Peyer's patch (tissue), 4 donors: ENCODE measurements at places on chromosomes 6 and 20. TPM values are rescaled to one million over a fixed set of nuclear protein-coding genes. Genes with fewer than 3 reads are reported as not detected.
A peak's percentile ranks its signal among the peaks of the same experiment; 100 is the strongest.

ITPR3 gene
- total RNA-seq: 208 TPM

MRPL18 gene
- 25.1 TPM for total RNA-seq

MYMX gene
- not detected for total RNA-seq

LTB gene
- total RNA-seq: not detected

- no peak for DNase-seq
These were observed 16.2 kb upstream of the IYD start for GRCh38 chr6:150352321-150353296.

GRCh38 chr20:36847009-36847709 is 28.8 kb upstream of the TLDC2 start:
- DNase-seq: no peak

GRCh38 chr6:14384175-14384949 is 266.8 kb downstream of the CD83 start:
- DNase-seq: no peak

- DNase-seq: no peak
These were observed 16.0 kb downstream of the MDFI start for GRCh38 chr6:41654151-41654697.

DNA sequence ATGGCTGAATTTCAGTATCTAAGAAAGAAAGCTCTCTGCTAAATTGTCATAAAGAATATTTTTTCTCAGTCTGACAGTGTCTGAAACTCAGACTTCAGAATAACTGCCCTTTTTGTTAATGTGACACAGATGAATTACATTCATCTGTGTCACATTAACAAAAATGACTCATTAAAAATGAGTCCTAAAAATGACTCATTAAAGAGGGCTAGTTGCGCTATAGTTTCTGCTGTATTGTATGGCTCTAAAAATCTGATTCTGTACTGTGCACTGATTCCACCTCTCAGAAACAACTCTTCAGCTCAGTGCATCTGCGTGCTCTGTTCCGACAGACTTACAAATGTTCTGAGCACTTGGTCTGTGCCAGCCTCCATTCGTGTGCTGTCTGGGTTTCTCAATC is 15.0 kb downstream of the RNF114 start:
- no peak for DNase-seq

- DNase-seq: no peak
These were observed 15.0 kb downstream of the FOXA2 start for GRCh38 chr20:22569353-22569752.

DNA sequence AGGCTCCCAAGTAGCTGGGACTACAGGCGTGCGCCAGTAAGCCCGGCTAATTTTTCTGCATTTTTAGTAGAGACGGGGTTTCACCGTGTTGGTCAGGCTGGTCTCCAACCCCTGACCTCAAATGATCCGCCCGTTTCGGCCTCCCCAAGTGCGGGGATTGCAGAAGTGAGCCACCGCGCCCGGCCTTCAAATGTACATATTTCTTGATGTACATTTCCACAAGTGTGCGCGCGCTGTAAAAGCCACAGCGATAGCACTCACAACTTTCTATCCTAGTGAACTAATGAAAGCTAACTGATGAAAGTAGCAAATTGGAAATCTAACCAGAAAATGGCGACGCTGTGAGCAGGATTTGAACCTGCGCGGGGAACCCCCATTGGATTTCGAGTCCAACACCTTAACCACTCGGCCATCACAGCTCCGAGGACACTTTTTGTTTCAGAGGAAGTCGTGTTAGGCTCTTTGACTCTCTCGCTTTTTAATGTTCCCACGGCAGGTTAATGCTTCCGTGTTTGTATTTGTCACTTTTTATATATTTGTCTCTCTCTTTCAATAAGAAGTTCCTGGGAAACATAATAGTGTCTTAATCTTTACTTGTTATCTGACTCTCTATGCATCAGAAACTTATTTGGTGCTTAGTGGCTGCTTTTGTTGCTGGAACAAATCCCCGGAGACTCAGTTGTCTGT is 199.4 kb upstream of the ZNF184 start:
- no peak for DNase-seq

GRCh38 chr6:56246541-56246880 is 869 bp downstream of the COL21A1 start:
- no peak for DNase-seq

DNA sequence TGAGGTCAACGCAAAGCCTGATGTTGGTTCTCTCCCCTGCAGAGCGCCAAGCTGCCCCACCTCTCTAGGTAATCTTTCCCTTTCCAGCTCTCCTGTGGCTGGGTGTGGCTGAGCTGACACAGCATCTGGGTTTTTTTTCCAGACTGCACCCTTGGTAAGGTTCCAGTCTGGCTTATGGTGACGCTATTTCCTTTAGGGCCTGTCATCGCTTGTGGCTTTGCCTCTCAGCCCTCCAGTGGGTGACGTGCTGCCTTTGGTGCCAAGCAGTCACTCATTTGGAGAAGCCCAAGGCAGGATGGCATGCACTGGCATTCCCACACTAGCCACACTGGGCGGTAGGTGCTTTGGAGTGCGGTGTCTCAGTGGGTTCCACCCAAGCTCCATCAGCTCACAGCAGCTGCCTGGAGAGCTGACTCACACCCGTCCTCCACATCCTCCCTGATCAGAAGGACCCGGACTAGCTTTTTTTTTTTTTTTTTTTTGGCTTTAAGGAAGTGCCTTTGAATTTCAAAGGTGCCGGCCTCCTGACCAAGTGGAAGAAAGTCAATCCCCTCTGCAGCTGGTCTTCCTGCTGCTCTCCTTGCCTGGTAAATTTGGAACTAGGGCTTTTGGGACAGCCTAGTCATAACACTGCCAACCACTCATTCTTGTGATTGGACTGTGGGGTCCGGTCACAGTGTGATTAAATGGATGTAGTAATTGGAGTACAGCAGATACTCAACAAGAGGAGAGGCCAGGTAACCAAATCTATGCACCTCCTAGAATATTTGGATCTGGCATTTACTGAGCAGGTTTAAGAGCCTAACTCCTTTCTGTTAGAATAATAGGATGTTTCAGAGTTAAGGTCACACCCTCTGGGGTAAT is 153.6 kb downstream of the CD83 start:
- DNase-seq: no peak

- DNase-seq: no peak
These were observed 87.5 kb downstream of the TRERF1 start for GRCh38 chr6:42363926-42364849.

DNA sequence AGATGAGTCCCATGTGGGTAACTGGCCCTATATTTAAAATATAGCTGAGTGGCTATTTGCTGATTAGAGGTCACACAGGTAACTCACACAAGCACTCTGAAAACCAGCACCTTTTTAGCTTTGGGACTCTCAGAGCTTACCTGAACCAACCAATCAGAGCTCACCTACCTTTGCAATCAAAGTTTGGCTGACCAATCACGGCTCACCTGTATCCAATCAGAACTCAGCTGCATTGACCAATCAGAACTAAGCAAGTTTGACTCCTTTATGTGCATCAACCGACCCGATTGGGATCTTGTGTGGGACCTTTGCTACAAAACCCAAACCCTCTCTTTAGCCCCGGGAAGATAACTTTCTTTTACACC is 106.8 kb upstream of the NXT1 start:
- no peak for DNase-seq

DNA sequence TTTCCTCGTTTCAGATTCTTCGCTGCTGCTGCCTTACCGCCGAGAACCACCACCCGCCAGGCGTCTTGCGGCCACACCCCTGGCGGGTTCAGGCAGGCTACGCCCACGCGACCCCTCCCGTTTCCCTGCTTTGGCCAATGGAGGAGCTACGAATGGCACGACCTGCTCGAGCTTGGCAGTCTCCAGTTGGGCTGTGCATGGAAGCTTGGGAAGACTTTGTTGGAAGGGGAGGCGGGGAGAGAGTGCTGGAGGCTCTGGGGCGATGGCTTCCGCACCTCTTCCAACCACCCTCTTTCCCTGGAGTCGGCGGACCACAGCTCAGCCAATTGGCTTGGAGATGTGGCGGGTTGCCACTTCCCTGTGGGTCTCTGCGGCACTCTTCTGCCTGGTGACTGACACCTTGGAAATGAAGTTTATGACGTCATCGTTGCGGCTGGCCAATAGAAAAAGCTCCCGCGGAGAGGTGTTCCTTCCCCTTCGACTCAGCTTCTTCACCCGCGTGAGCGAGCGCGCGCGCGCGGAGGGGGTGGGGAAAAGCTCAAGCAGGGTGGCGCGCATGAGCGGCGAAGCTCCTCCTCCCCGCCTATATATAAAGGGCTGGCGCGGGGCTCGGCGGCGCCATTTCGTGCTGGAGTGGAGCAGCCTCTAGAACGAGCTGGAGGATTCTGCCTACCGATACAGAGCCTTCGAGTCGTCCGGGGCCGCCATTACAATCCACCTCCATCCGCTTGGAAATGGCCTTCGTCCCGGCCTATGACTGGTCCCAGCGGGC is 3.4 kb downstream of the BRD2 start:
- peak; percentile 100 for DNase-seq

DNA sequence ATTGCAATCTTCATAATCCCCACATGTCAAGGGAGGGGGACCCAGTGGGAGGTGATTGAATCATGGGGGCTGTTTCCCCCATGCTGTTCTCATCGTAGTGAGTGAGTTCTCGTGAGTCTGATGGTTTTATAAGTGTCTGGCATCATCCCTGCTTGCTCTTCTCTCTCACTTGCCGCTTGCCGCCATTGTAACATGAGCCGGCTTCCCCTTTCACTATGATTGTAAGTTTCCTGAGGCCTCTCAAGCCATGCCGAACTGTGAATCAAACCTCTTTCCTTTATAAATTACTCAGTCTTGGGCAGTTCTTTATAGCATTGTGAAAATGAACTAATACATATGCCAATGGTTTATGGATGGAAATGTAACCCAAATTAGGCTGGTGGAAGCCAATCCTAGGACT is 109.4 kb upstream of the AKAP12 start:
- DNase-seq: no peak

DNA sequence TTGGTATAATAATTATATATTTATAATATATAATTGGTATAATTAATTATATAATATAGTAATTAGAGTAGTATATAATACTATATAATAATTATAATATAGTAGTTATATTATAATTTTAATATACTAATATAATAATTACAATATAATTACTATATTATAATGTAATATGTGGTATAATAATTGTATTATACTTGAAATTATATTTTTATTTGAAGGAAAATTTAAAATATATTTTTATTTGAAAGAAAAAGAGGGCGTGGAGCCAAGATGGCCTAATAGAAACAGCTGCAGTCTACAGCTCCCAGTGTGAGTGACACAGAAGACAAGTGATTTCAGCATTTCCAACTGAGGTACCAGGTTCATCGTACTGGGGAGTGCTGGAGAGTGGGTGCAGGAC is 365.9 kb downstream of the MMUT start:
- DNase-seq: no peak

DNA sequence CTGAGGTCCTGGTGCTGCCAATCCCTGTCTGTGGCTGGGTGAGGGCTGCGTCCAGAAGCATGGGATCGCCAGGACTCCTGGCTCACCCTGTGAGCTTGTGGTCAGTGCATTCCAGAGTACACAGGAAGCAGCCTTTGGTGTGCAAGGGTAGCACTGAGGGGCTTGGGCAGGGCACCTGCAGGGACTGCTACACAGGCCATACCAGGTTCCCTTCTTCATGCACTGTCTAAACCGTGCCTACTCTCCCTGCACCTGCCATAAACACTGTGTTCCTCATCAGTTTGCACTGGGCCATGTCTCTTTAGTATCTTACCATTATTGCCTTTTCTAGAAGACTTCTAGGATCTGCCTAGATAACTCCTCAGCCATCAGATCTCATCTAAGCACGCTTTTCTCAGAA is 72.8 kb upstream of the NKX2-2 start:
- no peak for DNase-seq

- no peak for DNase-seq
These were observed 90.0 kb upstream of the DTNBP1 start for GRCh38 chr6:15752820-15753219.

- DNase-seq: no peak
These were observed 43.0 kb upstream of the HIVEP1 start for GRCh38 chr6:11969092-11969491.

DNA sequence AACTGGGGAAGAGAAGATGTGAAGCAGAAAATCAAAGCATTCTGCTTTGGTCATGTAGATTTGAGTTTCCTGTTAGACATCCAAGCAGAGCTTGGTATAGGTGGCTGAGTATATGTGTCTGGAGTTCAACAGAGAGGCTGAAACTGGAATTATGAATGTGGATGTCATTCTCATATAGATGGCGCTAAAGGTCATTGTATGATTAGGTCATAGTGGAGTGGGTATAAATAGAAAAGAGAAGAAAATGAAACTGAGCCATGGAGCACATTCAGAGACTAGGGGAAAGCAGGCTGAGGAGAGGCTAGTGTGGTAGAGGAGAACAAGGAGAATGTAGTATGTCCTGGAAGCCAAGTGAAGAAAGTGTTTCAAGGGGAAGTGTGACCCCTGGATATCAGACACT is 295.6 kb upstream of the PLN start:
- DNase-seq: no peak

DNA sequence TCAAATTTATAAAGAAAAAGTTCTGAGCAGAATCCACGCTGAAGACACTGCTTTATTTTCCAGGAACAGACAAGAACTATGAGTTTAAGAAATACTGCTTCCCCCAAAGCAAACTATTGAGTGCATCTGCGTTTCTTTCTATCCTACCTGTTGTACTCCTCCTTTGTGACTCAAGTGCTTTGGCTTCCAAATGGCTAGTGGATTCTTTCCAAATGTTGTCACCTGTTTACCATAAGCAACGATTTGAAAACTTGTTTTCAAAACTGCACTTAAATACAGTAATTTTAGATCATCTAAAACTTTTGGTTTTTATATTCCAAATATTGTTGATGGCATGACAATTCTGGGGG is 9.5 kb downstream of the PXDC1 start:
- no peak for DNase-seq

DNA sequence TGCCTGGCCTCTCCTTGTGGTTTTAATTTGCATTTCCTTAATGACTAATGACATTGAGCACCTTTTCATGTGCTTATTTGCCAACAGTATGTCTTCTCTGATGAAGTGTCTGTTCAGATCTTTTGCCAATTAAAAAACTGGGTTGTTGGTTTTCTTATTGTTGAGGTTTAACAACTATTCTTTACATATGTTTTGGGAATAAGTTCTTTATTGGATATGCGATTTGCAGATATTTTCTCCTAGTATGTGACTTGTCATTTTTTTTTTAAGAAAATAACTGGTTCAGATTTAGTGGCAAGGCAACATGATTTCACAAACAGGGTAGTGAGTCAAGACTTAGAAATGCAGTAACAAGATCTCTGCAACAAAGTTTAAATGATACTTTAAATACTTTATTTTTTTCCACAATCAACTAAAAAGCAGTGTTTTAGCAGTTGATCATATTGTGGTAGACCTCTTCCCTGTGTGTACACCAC is 67.8 kb downstream of the TIAM2 start:
- no peak for DNase-seq

GRCh38 chr6:56459030-56459805 is 183.5 kb downstream of the DST start:
- DNase-seq: no peak

- no peak for DNase-seq
These were observed 73.8 kb upstream of the MANEA start for GRCh38 chr6:95503568-95503967.

DNA sequence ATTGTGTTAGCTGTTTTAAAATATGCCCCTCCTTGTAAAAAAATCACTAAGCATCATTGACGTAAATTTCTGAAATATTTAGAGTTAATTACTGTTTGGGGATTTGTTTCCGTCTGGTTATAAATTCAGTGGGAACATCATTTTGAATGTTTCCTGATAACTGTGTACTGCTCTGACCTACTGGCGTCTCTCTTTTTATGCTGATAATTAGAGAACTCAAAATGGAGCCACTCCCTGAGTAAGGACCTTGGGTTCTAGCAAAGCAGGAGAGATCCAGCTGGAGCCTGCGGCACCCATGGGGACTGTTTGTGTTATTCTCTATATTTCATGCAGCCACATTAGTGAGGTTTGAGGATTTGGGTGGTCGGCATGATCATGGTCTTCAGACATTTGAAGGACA is 124.9 kb downstream of the SOBP start:
- no peak for DNase-seq
